ACHN (cell line): ENCODE measurements at places on chromosomes 1 and 21.
A peak's percentile ranks its signal among the peaks of the same experiment; 100 is the strongest.

GRCh38 chr1:225987491-225988316 is 11.4 kb downstream of the SDE2 start:
- peak; percentile 61 for DNase-seq

DNA sequence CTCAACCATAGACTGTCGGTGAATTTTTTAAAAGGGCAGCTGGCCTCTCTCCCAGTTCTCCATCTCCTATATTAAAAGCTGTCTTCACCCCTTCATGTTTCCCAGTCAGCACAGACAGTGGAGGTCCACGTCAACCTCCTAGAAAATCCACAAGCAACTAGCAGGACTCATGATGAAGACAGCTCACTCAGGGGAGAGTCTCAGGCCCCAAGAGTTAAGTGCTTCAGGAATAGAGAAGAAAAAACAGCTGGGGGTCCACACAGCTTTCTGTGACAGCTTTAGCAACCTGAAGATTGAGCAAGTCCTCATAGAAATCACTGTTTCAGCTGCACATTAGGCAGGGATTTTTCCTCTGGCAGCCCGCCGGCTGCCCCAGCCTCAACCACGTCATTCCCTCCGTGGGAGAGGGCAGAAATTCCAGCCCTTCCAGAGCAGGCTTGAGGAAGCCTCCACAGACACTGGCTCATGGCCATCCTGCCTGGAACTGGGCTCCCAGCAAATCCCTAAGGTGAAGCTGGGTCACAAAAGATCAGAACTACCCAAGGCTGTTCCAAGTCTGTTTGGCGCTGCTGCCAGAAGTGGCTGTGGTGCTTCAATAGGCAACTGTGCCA is 15.2 kb downstream of the GPR161 start:
- DNase-seq, result no peak

GRCh38 chr21:24367936-24368335 is 1239.3 kb downstream of the MRPL39 start:
- peak; percentile 11 for DNase-seq

- no peak for DNase-seq
These were observed 21.2 kb upstream of the PLA2G2C start for GRCh38 chr1:20207546-20207945.

DNA sequence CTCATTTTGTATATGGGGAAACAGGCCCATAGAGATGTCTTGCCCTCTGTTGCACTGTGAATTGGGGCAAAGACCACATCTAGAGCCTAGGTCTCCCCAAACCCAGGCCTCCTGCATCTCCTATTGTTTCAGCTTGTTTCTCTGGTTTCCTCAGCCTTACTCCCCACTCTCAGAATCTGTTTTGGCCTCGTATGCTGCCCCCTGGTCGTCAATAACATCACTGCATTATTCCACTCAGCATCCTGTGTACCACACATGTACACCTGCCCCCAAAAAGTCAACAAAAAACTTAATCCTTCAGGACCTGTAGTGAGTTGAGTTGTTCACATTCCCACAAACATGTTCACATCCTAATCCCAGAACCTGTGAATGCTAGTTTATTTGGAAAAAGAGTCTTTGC is 184.8 kb downstream of the BRINP2 start:
- DNase-seq, result peak; percentile 30

GRCh38 chr1:113760102-113761080 is 1.1 kb upstream of the PHTF1 start:
- DNase-seq, result no peak
